ENCODE measurements at places on chromosomes 16 and 17.

DNA sequence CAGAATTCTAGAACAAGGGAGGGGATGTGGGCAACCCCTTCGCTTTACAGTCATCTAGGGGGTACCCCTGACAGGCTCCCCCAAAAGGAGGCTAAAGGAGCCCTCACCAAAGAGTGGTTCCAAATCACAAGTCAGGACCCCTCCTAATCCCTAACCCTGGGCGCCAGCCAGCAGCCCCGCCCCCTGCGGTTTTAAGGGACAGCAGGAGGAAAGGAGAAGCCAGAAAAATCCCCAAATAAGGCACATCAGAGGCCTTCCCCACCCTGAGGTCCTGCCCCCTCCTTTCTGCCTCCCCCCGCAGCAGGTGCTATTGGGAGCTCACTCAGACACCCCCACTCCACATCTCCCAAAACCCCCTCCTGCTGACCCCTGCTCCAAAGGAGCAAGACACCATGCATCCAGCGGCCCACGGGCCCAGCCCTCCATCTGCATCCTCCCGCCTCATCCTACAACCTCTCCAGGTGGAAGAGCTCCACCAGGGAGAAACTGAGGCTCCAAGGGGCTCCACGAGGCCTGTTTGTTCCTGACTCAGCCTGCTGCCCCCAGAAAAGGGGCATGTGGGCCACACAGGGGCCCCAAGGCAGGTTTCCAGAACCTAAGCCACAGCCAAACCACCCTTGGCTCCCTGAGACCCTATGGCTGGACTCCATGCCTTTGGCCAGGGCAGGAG, 93.5 kb downstream of the GOSR1 start:
- no peak overlapping the region for H3K4me3 ChIP-seq
- no peak overlapping the region for H3K27ac ChIP-seq
- no peaks in the 10 kb centered on the region for H3K36me3 ChIP-seq
- no peaks in the 10 kb centered on the region for H3K4me1 ChIP-seq
- DNase-seq = no peak

DNA sequence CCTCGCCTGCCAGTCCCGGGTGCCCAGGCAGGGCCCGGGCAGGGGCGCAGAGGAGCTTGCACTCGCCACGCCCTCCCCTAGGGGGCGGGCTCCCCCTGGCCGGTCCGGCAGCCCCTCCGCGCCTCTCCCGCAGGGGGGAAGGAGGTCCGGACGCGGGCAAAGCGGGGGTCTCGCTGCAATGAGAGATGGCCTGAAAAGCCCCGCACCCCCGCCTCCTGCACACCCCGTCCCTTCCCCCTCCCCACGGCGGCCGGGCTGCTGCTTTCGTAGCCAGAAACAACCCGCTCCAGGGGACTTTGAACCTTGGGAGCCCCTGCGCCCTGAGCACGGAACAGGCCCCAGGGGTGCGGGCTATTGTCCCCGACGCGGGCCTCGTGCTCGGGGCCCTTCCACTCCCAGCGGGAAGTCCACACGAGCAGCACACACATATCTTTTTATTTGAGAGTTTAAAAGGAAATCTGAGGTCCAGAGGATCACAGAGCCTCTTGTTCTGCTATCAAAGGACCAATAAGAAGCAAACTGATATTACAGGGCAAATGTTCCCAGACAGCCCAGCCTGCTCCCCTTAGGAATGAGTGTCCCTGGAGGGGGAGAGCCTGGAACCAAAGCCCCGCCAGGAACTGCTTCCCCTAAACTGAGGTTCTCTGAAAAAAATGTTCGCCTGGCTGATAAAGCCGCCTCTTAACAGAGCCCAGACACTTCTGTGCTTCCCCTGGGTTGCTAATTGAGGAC, 5.8 kb upstream of the CBX4 start:
- DNase-seq = no peak
- H3K27me3 ChIP-seq = peaks cover 64% of the 10 kb centered on the region
- no peak overlapping the region for H3K27ac ChIP-seq
- H3K4me3 ChIP-seq = peak overlapping the region; percentile 29

DNA sequence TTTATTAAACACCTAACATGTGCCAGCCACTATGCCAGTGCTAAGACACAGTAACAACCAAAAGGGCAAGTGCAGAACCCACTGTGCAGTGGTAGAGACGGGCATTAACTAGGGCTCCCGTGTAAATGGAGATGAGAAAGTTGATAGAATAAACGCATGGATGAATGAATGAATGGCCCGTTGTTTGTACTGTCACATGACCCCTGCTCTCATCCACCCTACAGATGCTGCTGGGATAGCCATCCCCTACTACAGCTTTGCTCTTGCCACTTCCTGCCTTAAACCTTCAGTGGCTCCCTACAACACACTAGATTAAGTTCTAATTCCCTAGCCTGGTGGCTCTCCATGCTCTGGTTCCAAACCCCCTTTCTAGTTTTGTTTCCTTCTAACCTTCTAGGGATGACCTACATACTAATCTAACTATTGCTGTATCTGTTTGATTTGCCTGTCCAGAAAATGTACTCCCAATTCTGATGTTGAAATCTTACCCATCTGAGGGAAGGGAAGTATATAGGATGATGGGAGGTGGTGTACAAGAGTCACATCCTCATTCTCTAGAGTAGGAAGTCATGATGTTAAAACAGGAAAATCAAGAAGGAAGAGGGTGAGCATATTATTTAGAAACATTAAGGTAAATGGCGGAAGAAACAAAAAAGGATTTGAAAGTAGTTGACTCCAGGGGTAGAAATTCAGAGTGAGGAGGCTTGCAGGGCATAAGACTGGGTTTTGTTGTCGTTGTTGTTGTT, 11.4 kb upstream of the TNRC6C start:
- no peak overlapping the region for H3K4me3 ChIP-seq
- H3K27ac ChIP-seq = no peak overlapping the region

DNA sequence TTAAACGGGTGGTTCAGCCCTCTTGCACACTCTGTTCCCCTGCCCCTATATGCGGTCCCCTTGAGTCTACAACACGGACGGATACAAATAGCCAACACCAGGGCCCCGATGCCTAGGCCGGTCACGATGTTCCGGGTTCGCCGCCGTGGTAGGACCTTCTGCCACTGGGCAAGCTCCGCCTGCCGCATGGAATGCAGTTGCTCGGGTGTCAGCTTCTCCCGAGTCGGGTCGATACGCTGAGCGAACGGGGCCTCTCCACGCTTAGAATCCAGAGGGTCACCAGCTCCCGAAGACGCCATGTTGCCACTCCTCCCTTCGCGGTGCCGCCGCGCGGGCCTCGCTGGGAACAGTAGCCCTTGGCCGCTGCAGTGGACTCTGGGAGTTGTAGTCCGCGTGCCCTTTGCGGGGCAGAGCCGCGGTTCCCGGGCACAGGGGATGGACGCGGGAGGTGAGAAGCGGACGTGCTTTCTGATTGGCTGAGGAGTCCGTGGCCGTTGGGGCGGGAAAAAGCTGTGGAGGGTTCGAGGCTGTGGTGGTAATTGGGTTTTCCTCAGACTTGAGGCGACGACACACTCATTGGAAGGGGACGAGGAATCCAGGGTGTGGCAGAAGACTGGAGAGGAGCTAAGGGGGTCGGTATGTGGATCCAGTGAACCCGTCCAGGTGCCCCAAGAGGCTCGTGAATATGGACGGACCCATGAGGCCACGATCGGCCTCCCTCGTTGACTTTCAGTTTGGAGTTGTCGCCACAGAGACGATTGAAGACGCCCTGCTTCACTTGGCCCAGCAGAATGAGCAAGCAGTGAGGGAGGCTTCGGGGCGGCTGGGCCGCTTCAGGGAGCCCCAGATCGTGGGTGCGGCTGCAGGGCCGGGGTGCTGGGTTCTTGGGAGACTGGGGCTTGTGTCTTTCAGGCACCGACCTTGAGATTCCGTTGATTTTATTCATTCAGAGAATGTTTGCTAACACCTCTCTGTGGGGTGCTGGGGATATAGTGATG, at the start of the genes CNTD1 and COA3:
Gene CNTD1 (plus strand): TSS at position 479 of the 998 bp plus-strand sequence. CDS start 207 bp downstream, at position 686.
Gene COA3 (minus strand): TSS at position 322 of the 998 bp plus-strand sequence. CDS start 23 bp downstream, at position 299.
- peaks cover 5% of the 10 kb centered on the region for H3K27me3 ChIP-seq
- peak within 1 kb of the TSS; percentile 84 for H3K27ac ChIP-seq
- peaks cover 24% of the 10 kb centered on the region for H3K4me1 ChIP-seq
- peak; percentile 72 for DNase-seq

GRCh38 chr17:29959658-29960337, 18.4 kb downstream of the EFCAB5 start:
- no peak overlapping the region for H3K4me3 ChIP-seq
- no peaks in the 10 kb centered on the region for H3K4me1 ChIP-seq
- no peak for DNase-seq
- peaks cover 4% of the 10 kb centered on the region for H3K36me3 ChIP-seq
- H3K27me3 ChIP-seq = no peaks in the 10 kb centered on the region

GRCh38 chr17:3043737-3044365, 19.6 kb downstream of the OR1D5 start:
- no peak overlapping the region for H3K4me3 ChIP-seq
- no peak overlapping the region for H3K27ac ChIP-seq
- peaks cover 9% of the 10 kb centered on the region for H3K36me3 ChIP-seq
- H3K4me1 ChIP-seq = peaks cover 15% of the 10 kb centered on the region
- H3K27me3 ChIP-seq = peaks cover 30% of the 10 kb centered on the region

GRCh38 chr16:3042376-3042775, 4.0 kb upstream of the MMP25 start:
- H3K4me1 ChIP-seq = peaks cover 25% of the 10 kb centered on the region
- H3K36me3 ChIP-seq = peaks cover 4% of the 10 kb centered on the region
- H3K27ac ChIP-seq = no peak overlapping the region

DNA sequence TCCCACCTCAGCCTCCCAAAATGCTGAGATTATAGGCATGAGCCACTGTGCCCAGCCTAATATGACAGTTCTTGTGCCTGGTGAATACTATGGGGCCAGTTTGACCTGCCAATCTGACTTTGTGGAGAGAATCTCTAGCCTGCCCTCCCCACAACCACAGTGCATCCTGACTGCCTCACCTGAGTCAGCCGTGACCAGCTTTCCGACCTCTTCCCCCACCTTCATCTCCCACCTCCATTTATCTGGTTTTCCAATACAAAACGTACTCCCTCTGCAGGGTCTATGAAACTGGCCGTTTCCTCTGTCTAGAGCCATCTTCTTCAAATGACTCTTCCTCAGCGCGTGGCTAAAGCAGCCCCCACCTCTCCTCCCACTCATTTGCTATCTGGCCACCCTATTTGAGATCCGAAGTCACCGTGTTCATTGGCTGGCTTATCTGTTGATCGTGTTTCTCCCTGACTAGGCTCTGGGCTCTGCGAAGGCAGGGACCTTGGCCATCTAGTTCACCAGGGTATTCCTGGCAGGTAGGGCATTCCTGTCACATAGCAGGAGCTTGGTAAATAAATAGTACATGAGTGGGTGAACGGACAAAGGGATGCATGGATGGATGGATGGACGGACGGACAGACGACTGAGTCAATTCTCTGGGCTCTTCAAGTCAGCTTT, 22.3 kb upstream of the PLLP start:
- peaks cover 7% of the 10 kb centered on the region for H3K27me3 ChIP-seq
- no peak overlapping the region for H3K4me3 ChIP-seq
- peaks cover 27% of the 10 kb centered on the region for H3K4me1 ChIP-seq
- DNase-seq = no peak
- peaks cover 3% of the 10 kb centered on the region for H3K36me3 ChIP-seq

DNA sequence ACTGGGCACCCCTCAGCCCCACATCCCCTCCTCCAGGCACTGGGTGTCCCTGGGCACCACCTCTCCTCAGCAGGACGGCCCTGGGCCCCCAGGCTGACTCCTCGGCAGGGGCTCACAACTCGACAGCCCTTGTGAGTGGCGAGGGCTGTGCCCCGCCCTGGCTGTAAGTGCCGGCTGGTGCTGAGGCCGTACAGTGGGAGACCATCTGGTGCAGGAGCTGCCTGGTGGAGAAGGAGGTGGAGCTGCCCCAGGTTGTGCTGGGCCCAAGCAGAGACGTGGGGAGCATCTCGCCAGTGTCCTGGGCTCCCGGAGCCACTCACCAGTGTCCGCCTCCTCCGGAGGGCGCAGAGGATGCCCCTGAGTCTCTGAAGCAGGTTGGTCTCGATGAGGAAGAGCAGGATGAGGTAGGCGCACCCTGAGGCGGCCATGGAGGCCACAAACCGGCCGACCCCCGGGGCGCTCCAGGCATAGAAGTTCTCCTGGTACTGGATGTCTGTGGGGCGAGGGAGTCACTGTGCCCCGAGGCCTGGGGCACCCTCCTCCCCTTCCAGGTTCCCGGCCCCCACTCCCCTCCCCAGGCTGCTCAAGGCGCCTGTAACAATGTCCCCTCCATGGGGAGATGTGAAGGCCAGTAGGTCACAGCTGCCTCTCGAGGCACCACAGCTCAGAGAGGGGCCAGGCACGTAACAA, 15.1 kb upstream of the RNPS1 start:
- H3K36me3 ChIP-seq = peaks cover 7% of the 10 kb centered on the region
- no peak overlapping the region for H3K27ac ChIP-seq
- no peak overlapping the region for H3K4me3 ChIP-seq
- H3K4me1 ChIP-seq = no peaks in the 10 kb centered on the region

DNA sequence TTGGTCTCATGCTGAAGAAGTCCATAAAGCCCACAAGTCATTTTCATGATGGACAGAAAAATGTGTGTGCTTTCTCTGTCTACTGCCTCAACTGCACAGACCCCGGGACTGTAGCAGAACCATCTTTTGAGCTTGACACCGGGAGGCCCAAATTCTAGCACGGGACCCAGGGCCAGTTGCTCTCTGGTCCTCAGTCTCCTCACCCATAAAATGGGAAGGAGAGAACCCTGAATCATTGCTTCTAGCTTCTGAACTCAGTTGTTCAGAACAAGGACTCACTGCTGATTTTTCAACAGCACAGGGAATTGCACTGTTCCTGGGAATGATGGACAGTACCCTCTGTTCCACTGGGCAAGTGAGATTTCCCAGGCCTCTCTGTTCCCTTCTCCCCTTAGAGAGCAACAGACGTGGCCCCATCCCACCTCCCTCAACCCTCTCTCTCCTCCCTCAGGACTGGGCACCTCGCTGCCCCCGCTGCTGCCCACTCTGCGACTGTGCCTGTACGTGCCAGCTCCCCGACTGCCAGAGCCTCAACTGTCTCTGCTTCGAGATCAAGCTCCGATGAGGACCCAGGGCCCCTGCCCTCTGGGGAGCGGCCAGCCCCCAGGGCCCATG, 2.2 kb upstream of the ALDOA start:
- DNase-seq = no peak
- peak overlapping the region; percentile 89 for H3K4me3 ChIP-seq
- H3K27me3 ChIP-seq = no peaks in the 10 kb centered on the region
- H3K4me1 ChIP-seq = peaks cover 35% of the 10 kb centered on the region
- peaks cover 33% of the 10 kb centered on the region for H3K36me3 ChIP-seq

DNA sequence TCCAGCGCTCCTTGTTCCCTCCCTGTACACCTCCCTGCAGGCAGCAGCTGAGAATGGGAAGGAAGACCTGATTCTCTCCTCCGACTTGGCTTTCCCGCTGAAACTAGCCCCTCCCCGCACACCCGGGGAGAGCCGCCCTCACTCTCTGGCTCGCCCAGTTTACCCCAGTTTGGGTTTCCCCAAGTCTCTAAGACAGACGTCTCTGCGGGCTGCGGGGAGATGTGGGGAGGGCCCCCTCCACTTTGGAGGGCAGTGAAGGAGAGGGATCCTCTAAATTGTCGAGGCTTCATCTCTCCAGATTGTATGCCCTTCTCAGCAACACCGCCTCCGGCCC, 797 bp downstream of the GRB7 start:
- DNase-seq = peak; percentile 53
- peaks cover 51% of the 10 kb centered on the region for H3K27me3 ChIP-seq
- H3K4me3 ChIP-seq = peak overlapping the region; percentile 92
- H3K27ac ChIP-seq = peak overlapping the region; percentile 92
- H3K4me1 ChIP-seq = peaks cover 39% of the 10 kb centered on the region

- no peak overlapping the region for H3K4me3 ChIP-seq
- no peaks in the 10 kb centered on the region for H3K27me3 ChIP-seq
Observed at GRCh38 chr16:20729141-20729540, 12.5 kb downstream of the THUMPD1 start.

- no peak overlapping the region for H3K4me3 ChIP-seq
- no peak for DNase-seq
- H3K27ac ChIP-seq = no peak overlapping the region
- H3K36me3 ChIP-seq = peaks cover 25% of the 10 kb centered on the region
- no peaks in the 10 kb centered on the region for H3K27me3 ChIP-seq
Observed at GRCh38 chr17:29167393-29168078, 12.7 kb downstream of the MYO18A start.

Measured in stimulated activated naive B cell treated with anti-CD40 and anti-IgM and Interleukin-4, amounts not matched to agents 10 μg/mL and 1 μg/mL and 100 μg/mL, for 72 hours (primary cell).